ENCODE measurements at places on chromosomes 4 and X. TPM values are rescaled to one million over a fixed set of nuclear protein-coding genes. Genes with fewer than 3 reads are reported as not detected.

- DNase-seq, result no peak
Measured at GRCh38 chr4:147788791-147789190, 56.9 kb downstream of the ARHGAP10 start.

DNA sequence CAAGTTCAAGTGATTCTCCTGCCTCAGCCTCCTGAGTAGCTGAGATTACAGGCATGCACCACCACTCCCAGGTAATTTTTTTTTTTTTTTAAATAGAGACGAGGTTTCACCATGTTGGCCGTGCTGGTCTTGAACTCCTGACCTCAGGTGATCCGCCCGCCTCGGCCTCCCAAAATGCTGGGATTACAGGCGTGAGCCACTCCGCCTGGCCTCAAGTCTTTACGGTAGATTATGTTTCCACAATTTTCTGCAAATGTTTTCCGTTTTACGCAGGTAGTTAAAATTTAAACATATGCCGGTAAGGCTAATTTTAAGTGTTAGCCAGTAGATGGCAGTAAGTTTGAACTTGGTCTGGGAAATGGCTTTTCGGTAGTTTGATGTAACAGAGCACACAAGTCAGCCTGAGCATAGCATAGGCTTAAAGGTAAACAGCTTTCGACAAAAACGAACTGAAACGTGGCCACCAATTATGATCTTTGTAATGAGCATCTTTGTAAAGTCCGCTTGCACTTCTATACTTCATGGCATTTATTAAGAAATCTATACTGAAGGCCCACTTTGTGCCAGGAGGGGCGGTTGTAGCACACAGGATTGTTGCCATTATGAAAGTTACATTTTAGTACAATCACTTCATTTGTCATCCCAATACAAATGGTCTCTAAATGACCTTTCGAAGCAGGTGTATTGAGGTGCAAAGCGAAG is 31.1 kb downstream of the CCKAR start:
- DNase-seq, result peak; percentile 80

DNA sequence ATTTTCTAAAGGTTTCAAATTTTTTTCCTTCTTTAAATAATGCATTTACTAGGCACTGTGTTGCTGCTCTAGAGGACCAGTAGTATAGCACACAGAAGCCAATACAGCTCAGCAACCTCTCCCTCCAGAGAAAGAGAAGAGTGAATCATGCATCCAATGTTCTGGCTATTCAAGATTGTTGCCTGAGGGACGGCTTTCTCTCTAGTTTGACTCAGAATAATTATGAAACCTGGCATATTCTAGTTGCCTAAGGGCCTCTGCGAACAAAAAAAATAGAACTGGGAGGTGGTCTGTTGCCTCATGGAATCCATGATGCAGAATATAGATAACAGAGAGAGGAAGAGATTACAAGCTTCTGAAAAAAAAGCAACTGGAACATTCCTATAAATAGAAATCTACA is 1233.3 kb upstream of the PABPC4L start:
- DNase-seq, result no peak

DNA sequence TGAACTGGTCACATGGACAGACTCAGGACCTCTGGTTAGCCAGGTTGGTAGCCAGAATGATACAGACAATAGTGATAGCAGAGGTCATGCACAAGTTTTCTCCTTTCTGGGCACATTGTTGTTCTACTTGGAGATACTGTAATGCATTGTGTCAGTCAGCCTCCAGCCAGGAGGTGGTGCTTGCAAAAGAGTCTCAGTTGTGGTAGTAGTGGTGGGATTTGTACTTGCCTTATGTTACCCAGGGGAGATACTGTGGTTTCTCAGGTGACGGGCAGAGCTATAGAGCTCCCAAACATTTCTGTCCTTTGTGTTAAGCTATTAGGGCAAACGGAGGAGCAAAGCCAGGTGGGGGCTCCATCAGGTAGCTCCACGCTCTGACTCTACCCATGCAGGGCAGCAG is 190.5 kb downstream of the STPG2 start:
- no peak for DNase-seq

DNA sequence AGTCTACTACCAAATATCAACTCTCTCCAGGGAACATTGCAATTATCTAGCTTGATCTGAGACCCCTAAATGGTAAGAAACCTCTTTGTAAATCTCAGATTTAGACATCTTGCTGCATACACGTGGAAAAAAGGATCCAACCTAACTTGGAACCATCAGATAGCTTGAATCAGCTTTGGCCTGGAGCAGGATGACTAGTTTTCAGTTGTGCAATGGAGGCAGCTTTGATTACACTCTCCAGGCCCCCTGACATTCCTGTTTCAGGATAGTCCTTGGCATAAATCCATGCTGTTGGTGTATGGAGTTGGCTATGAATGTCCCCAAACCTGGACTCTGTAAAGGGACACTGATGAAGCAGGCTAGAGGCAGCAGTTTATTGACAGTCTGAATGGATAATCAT is 1061.9 kb upstream of the TENM3 start:
- DNase-seq, result peak; percentile 27

- DNase-seq, result no peak
Measured at GRCh38 chr4:98939438-98939837, 10.5 kb upstream of the EIF4E start.

DNA sequence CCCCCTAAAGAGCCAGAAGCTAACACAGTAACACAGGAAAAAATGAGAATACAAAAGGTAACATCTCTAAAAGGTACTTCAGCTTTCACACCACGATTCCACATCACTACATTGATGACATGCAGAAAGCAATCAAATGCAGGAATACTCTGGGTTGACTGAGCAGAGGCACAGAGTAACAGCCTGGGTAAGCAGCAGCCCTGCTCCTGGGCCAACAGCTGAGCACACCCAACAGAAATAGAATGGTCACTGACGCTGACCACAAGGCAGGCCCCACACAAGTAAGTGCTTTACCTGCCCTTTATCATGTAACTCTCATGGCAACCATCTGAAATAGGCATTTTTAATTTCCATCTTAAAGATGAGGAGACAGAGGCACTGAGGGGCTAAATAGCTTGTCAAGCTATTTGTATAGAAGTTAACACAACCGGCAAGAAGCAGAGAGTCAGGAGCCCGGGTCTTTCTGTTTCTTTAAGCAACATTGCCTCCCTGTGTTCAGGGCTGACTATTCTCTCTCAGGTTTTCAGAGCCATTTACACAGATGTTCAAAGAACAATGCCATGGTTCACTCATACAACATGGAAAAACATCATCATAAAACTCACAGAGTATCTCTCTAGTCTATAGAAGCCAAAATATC is 168.9 kb downstream of the ZNF674 start:
- DNase-seq, result peak; percentile 57

DNA sequence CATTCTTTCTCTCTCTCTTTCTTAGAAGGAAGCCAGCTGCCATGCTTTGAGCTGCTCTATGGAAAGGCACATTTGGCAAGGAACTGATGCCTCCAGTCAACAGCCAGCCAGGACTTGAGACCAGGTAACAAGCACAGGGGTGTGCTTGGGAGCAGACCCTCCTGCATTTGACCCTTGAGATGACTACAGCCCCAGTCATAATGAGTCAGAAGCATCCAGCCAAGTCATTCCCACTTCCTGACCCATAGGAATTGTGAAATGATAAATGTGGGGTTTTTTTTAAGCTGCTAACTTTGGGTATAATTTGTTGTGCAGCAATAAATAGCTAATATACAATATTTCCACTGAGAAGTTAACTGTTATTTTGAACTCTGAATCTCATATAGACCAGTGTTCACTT is 446.9 kb downstream of the GRXCR1 start:
- DNase-seq, result peak; percentile 13

GRCh38 chrX:39953879-39954278 is 143.9 kb downstream of the BCOR start:
- peak; percentile 87 for DNase-seq

- DNase-seq, result no peak
Measured at GRCh38 chrX:8848911-8849310, 47.7 kb upstream of the FAM9A start.

GRCh38 chrX:150635952-150636351 is 57.2 kb upstream of the MTMR1 start:
- DNase-seq, result no peak

DNA sequence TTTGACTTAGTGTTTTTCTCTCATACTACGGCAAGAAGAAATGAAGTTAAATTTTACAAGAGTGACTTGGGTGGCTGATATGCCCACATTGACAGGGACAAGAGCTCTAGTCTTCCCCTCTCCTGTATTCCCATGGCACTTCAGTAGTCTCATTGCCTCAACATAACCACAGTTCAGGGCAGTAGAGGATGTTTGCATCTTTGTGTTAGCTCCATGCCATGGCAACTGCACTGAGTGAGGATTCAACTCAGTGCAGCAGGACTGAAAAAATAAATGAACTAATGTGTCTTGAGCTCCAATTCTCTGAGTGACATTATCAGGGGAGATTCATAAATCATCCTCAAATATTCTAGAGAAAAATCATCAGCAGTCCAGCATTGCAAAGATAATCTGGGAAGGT is 78.8 kb downstream of the TET2 start:
- DNase-seq, result no peak

GRCh38 chrX:150692296-150692695 is 900 bp upstream of the MTMR1 start:
- DNase-seq, result no peak

- DNase-seq, result peak; percentile 65
Measured at GRCh38 chrX:56729152-56729850, at the start of gene NBDY. Gene NBDY (plus strand): TSS chrX:56729243. CDS start chrX:56729354, 111 bp downstream.

DNA sequence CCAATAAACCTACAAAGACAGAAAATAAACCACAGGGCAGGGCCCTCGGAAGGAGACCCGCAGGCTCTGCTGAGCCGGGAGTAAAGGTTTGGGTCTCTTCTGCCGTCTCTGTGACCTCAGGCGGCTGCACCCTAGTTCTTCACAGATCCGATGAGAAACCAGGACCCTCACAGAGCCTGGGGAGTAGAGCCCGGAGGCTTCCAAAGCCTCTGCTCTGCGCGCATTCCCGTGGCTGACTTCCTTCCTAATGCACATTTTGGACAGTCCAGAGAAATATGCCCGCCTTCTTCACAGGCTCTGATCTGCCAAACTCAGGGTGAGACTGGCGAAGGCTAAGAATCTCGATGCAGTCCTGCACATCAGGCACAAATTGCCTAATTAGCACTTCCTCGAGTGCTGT is 245.5 kb downstream of the EVC2 start:
- DNase-seq, result no peak

GRCh38 chrX:119728487-119728886 is 29.9 kb upstream of the SOWAHD start:
- DNase-seq, result no peak

The FMR1NB gene
- not detected for total RNA-seq

The HSFX1 gene
- total RNA-seq, result not detected

The CLDN22 gene
- not detected for total RNA-seq

The TMPRSS11F gene
- total RNA-seq, result not detected

The FGB gene
- 1.2 TPM for total RNA-seq

The HMGB3 gene
- total RNA-seq, result 108 TPM

The ZGRF1 gene
- 10.4 TPM for total RNA-seq
